NCI-H1694 (cell line): ENCODE measurements at places on chromosomes 3 and 15.

DNA sequence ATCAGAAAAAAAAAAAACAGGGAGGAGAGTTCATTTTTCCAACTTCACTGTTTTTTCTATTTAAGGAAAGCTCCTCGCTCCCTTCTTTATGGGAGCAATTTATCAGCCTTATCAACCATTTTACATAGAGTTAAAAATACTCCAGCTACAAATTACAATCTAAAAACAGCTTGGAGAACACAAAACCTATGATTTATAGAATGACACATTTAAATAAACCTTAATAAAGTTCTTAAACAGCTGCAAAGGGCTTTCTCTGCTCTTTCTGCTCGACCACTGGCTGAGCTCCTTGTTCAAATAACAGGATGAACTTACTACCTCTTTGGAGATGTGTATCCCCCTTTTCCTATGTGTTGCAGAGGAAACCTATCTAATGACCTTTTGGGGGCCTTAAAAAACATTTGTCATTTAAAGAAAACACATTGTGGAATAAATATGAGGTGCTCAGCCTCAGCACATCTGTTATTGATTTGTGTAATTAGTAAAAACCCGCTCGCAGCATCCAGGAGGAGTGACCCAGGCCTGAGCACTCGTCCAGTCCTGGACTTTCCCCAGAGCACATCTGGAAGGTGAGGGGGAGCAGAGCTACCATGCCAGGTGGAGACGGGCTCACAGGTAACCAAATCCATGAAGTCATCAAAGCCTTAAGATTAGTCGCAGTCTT lies 231.2 kb downstream of the ATP8B4 start:
- DNase-seq, result no peak

GRCh38 chr3:23372285-23372684 lies 169.2 kb downstream of the UBE2E2 start:
- no peak for DNase-seq

GRCh38 chr15:85646538-85647091 lies 148.1 kb downstream of the KLHL25 start:
- no peak for DNase-seq

GRCh38 chr15:46177219-46177618 lies 542.4 kb downstream of the SQOR start:
- DNase-seq, result no peak

GRCh38 chr3:196735751-196736150 lies 3.9 kb upstream of the PAK2 start:
- no peak for DNase-seq

DNA sequence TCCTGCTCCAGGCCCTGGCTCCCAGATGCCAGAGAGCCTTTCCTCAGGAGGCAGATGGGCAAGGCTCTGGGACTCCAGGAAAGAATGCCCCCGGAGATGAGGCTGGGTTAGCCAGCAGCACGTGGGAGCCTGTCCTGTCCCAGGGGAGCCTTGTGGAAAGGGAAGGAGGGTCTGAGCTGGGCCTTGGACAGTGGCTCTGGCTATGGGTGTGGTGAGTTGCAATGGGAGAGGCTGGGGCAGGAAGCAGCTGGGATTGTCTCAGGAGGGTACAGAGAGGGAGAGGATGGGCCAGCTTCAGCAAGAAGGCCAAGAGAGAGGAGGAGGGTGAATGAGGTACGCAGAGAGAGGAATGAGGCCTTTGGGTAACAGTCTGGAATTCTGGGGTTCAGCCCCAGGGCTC lies 17.4 kb upstream of the CACNA2D2 start:
- no peak for DNase-seq

DNA sequence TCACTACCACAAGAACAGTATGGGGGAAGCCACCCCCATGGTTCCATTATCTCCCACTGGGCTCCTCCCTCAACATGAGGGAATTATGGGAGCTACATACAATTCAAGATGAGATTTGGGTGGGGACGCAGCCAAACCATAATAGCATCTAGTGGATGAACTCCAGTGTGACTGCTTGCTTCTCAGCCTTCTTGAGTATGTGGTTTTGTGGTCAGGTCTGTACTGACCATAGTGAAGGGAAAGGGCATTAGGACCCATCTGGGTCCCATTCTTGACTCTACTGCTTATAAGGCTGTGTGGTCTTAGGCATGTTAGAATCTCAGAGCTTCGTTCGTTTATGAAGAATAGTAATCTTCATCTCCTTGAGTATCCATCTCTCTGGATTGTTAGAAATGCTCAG lies 81.4 kb downstream of the CGNL1 start:
- no peak for DNase-seq

- no peak for DNase-seq
Measured at GRCh38 chr3:99269606-99270351, 368.3 kb upstream of the DCBLD2 start.

DNA sequence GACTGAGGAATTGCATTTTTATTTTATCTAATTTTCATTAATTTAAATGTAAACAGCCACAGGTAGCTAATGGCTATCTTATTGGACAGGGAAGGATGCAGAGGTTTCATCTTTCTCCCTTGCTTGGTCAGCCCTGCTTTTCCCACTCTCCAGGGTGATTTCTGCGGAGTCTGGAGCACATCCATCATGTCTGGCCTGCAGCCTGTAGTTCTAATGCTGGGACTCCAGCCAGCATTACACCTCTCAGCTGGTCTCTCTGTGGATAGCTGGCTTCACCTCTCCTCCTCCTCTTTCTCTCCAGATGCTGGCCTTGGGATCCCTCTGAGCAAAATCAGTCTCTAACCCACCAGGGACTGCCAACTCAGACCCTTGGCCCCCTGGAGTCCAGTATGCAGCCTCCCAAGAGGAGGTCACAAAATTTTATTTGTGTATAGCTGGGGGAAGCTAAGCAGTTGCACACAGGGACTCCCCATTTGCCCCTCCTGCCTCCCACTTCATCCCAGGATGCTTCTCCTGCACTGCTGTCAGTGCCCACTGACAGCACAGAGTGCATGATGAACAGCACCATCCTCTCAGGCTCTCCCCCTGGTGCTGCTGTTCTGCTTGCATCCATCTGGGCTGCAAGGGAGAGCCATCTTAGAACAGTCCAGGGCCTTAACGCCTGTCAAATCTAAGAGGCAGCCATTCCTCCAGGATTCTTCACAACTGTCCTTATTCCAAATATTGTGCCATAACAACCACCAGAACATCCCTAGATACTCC lies 1.7 kb downstream of the BFSP2 start:
- DNase-seq, result peak; percentile 29

GRCh38 chr15:22231603-22232002 lies 151.3 kb downstream of the OR4M2 start:
- DNase-seq, result no peak

DNA sequence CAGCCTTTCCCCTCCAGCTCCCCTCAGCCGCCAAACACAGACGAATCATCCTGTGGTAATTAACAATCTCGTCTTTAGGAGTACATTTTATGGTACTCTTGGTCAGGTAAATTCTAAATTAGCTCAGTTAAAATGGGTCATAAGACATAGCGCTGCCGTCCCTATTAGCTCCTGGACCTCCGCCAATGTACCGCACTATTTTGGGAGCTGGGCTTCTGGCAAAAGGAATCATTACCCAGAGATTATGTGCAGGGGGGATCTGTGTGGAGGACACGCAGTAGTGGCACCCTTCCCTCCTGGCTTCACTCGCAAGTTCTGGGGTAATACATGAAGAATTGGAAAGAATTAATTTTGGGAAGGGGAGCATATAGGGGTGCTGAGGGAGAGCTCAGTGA lies 68.6 kb upstream of the ONECUT1 start:
- no peak for DNase-seq

DNA sequence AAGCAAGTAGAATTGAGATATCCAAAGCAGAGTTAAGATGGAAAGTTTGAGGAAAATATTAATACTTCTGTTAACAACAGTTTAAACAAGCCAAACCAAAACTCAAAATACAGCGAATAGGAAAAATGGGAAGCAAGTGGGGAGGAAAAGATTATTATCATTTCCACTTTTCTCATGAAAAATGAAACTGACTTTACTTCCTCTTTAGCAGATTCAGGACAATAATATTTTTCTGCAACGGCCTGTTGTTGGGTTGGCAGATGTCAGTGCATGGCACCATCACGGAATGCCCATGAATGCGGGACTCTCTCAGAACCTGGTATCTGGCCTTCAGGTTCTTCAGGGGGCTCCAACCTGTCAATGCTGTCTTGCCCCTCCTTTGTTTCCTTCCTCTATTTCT lies 11.1 kb downstream of the ANKUB1 start:
- no peak for DNase-seq

- DNase-seq, result no peak
Measured at GRCh38 chr3:155010416-155010815, 69.7 kb upstream of the MME start.

DNA sequence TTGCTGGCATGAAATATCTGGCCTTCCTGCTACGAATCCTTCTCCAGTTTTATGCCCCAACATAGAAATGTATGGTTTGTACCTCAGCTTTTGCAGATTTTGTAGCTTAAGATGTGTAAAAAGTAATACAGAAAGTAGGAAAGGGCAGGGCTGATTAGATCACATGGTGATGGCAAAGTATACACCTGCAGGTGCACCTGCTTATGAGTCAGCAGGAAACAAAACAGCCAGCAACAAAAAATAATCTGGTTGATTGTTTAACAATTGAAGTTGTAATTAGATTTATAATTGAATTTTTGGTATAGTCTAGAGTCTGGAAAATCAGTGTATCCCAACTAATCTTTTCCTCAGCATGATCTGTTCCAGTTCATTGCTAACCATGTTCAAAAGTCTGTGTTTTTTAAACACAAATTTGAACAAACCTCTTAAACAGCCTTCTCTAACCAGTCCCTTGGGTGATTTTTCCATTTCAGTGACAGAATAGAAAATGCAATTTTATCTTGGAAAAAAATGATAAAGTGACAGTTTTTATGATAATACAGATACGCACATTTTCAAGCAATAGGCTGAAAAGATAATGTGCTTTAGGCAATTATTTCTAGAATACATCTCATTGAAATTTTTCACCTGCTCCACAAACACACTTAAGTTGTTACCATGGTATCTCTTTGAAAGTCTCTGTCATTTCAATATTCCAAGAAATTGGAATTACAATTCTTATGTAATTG lies 477.4 kb downstream of the NAALADL2 start:
- DNase-seq, result no peak

DNA sequence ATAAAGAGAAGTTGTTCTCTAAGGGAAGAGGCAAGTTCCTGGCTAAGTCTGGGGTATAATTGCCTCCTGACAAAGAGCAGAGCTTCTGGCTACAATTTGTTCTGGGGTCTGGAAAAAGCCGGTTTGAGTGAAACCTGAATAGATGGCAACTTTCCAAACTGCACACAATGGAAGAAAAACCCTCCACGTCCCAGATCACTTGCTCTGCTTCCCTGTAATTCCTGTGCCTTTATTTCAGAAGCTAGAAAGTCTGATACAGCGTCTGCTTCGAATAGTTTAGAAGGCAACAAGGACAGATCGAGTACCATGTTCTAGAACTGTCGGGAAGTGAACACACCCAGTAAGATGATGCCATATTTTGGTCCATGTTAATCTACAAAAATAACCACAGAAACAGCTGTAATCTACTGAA lies 1.6 kb upstream of the WDR82 start:
- DNase-seq, result no peak

DNA sequence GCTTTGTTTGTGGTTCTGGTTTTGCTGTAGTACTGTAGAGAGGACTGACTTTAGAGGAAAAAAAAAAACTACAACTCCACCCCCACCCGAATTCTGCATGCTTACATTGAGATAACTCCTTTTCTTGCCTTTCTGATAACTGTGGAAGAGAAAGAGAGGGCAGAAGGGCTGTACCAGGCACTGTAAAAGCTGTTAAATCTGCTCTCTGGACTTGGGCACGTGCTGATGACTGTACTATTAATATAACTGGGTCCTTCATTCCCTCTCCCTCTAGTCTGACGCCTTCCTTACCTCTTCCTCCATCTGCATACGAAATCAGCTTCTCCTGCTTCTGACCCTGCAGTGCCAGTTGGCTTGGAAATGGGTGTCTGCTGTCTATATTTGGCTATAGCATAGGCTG lies 15.0 kb downstream of the MAPKBP1 start:
- no peak for DNase-seq

DNA sequence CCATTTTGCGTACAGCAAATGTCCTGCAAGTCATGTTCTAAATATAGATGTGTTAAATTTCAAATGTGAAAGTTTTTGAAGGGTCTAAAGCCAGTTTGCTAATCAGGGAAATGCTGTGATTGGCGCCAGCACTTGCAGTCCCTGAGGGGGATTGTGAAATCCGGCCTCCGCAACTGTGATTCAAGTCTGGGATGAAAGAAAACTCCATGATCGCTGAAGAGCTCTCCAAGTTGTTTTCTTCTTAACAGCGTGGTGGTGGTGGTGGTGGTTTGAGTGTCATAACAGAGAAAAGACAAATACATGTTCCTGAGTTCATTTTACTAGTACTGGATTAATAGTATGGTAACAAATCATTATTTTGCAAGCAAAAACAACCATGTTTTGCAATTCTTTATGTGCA lies 51.8 kb downstream of the MITF start:
- DNase-seq, result no peak

GRCh38 chr3:134079111-134079547 lies 49.4 kb upstream of the SLCO2A1 start:
- no peak for DNase-seq

- DNase-seq, result no peak
Measured at GRCh38 chr3:133369068-133369440, 30.8 kb upstream of the BFSP2 start.

DNA sequence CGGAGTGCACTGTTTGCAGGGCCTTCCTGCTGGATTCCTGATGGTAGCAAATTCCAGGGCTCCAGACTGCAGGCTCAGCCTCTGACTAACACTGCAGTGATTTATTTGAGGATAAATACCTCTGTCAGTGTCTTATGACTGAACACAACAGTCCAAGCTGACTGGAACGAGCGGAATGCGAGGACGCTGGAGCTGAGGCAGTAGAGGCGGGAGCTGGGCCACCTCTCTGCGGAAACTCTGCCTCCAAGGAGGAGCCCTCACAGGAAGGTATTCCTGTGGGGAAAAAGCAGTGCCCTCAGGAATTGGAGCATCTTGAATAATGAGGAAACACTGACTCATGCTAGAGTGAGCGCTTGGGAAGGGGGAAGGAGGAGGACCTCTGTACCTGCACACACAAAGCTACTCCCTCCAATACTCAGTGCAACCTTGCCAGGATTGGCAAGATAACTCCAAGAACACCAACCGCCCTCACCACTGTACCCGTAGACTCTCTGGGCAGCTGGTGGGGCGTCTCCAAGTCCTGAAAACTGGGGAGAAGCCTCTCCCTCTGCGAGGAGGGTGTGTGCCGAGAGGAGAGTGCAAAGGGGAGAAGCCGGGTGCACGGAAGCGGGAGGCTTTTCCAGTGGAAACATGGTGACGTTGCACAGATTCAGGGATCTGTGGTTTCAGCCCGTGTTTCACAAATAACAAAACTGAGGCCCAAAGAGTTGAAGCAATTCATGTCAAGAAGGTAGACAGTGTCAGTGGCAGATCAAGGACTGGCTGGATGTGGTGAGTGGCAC lies 43.0 kb downstream of the VGLL4 start:
- DNase-seq, result no peak
